Glomerular endothelial cell (primary cell): ENCODE measurements at places on chromosomes 3 and 15. TPM values are rescaled to one million over a fixed set of nuclear protein-coding genes. Genes with fewer than 3 reads are reported as not detected.

The CHAC1 gene
- total RNA-seq: 10.3 and 12.7 TPM in 2 replicates

The MORF4L1 gene
- total RNA-seq: 299 and 302 TPM in 2 replicates

The ZPLD1 gene
- total RNA-seq: 0.10 TPM in 1 of 2 replicates, not detected in the other

The KNL1 gene
- total RNA-seq: 4.2 and 10.8 TPM in 2 replicates

The SPATA12 gene
- total RNA-seq: 0.15 and 0.18 TPM in 2 replicates

The SLC28A2 gene
- not detected in 2 replicates for total RNA-seq

The ANXA2 gene
- total RNA-seq: 3,047 and 4,630 TPM in 2 replicates

The ACTRT3 gene
- 2.8 and 3.4 TPM in 2 replicates for total RNA-seq

The CD200R1 gene
- total RNA-seq: not detected in 2 replicates

The ECE2 gene
- total RNA-seq: not detected in 2 replicates

The NUDT16 gene
- total RNA-seq: 12.3 and 17.7 TPM in 2 replicates

The SLC9C1 gene
- total RNA-seq: not detected in 2 replicates

The CNTN6 gene
- 0.05 TPM in 1 of 2 replicates, not detected in the other for total RNA-seq

The KIF23 gene
- 9.2 and 19.7 TPM in 2 replicates for total RNA-seq

The LRRC34 gene
- 0.19 and 2.6 TPM in 2 replicates for total RNA-seq

The C2CD4A gene
- total RNA-seq: 0.05 and 1.1 TPM in 2 replicates

The RASL12 gene
- not detected in 2 replicates for total RNA-seq

The GOLGA8A gene
- 13.2 and 37.2 TPM in 2 replicates for total RNA-seq

The MAP6D1 gene
- total RNA-seq: 5.3 and 10.0 TPM in 2 replicates

The PRSS50 gene
- not detected in 2 replicates for total RNA-seq

The MAP2K1 gene
- total RNA-seq: 52.8 and 78.8 TPM in 2 replicates

The ARGFX gene
- total RNA-seq: not detected in 2 replicates

The SAMMSON gene
- total RNA-seq: not detected in 2 replicates

The GOLGA6L4 gene
- 2.1 and 3.4 TPM in 2 replicates for total RNA-seq

The GOLGA6A gene
- total RNA-seq: not detected in 2 replicates

The LAMB2 gene
- total RNA-seq: 1,071 and 1,381 TPM in 2 replicates

The LMAN1L gene
- 0.64 TPM in 1 of 2 replicates, not detected in the other for total RNA-seq

The ZDHHC3 gene
- 61.0 and 81.9 TPM in 2 replicates for total RNA-seq

The CSTA gene
- not detected in 2 replicates for total RNA-seq

The ITIH1 gene
- total RNA-seq: not detected in 2 replicates

The CCR5 gene
- not detected in 2 replicates for total RNA-seq

The RLBP1 gene
- not detected in 2 replicates for total RNA-seq

The COLQ gene
- 0.05 and 2.6 TPM in 2 replicates for total RNA-seq

The IQCH gene
- total RNA-seq: 1.1 and 1.5 TPM in 2 replicates

The SPINT1 gene
- 8.0 and 20.9 TPM in 2 replicates for total RNA-seq

The GFM1 gene
- total RNA-seq: 50.4 and 82.1 TPM in 2 replicates

The RBP2 gene
- not detected in 2 replicates for total RNA-seq

The KBTBD13 gene
- total RNA-seq: not detected in 2 replicates

The KLHL18 gene
- total RNA-seq: 17.5 and 23.9 TPM in 2 replicates

The TRPM1 gene
- not detected in 2 replicates for total RNA-seq

The PLA2G4B gene
- 0.48 and 0.58 TPM in 2 replicates for total RNA-seq

The ADIPOQ gene
- total RNA-seq: not detected in 2 replicates

The CPLX3 gene
- total RNA-seq: not detected in 2 replicates

The ATP8B4 gene
- not detected in 2 replicates for total RNA-seq

The GPR15 gene
- not detected in 2 replicates for total RNA-seq

The GOLGA6L9 gene
- 1.7 and 5.2 TPM in 2 replicates for total RNA-seq

The CCR8 gene
- not detected in 2 replicates for total RNA-seq

The AADACL2 gene
- not detected in 2 replicates for total RNA-seq

The IFT57 gene
- total RNA-seq: 20.1 and 27.8 TPM in 2 replicates

The RBPMS2 gene
- 0.58 and 2.5 TPM in 2 replicates for total RNA-seq

The NEDD4 gene
- 29.3 and 39.3 TPM in 2 replicates for total RNA-seq
